CD4-positive, CD25-positive, alpha-beta regulatory T cell (primary cell): ENCODE measurements at places on chromosomes 4 and X. TPM values are rescaled to one million over a fixed set of nuclear protein-coding genes. Genes with fewer than 3 reads are reported as not detected.

JAKMIP1 gene
- polyA plus RNA-seq = 33.7 TPM

TRIM75 gene
- polyA plus RNA-seq = not detected

IQCM gene
- polyA plus RNA-seq = not detected

LRP2BP gene
- polyA plus RNA-seq = 0.54 TPM

HEPH gene
- polyA plus RNA-seq = not detected

GPAT3 gene
- 4.7 TPM for polyA plus RNA-seq

BEX5 gene
- 7.5 TPM for polyA plus RNA-seq

TRIM60 gene
- not detected for polyA plus RNA-seq

EVC gene
- not detected for polyA plus RNA-seq
